ENCODE measurements at places on chromosomes 16 and 17.
A peak's percentile ranks its signal among the peaks of the same experiment; 100 is the strongest.

GRCh38 chr17:38867179-38867967 lies 2.5 kb upstream of the LASP1 start:
- DNase-seq = peak; percentile 71

- no peak for DNase-seq
Measured at GRCh38 chr17:44438636-44439035, 49.2 kb upstream of the ITGA2B start.

DNA sequence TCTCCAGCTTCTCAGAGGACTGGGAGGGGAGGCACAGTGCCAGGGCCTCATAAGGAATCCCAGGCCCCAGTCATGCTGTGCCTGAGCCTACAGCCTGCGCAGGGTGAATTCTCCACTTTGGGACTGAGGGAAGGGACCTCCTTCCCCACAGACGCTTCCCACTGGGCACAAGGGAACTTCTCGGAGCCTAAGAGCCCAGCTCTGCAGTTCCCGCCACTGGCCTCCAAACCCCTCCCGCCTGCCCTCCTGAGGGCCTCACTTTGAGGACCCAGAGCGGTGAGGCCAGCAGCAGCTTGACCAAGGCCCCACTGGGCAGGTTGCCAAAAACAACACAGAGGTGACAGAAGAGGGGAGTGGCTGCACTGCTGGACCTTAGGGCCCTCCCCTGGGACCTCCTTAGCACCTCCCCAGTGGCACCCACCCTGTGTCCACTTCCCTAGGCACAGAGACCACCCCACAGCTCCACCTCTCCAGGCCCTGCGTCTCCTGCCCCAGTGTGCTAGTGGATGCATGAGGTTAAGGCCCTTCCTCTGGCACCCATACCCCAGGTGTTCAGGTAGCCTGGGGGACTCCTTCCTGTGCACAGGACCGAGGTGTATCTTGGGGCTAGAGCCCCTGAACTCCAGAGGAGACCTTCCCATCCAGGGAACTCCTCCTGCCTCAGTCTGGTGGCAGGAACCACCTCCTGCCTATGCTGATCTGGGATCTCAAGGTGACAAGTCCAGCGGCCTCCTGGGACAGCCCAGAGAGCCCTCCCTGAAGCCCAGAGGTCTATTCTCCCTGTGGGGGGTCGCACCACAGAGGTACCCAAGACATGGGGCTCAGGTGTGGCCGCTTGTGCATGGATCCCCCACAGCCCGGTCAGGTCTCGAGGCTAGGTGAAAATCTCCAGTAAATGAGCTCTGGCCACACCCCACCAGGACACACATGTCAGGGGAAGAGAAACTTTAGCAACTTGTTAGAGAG lies 3.4 kb downstream of the CASKIN2 start:
- DNase-seq = no peak

GRCh38 chr17:57605675-57606105 lies 139.4 kb downstream of the CCDC182 start:
- peak; percentile 86 for DNase-seq

- no peak for DNase-seq
Measured at GRCh38 chr16:11634312-11634711, 33.9 kb upstream of the SNN start.

GRCh38 chr16:67415872-67416793 lies at the start of gene ZDHHC1:
ZDHHC1 (minus strand) TSS chr16:67416477; CDS start chr16:67407775, 8,702 bp downstream.
- DNase-seq = peak; percentile 51

- DNase-seq = peak; percentile 1
Measured at GRCh38 chr17:6843241-6843880, 11.8 kb upstream of the TEKT1 start.

DNA sequence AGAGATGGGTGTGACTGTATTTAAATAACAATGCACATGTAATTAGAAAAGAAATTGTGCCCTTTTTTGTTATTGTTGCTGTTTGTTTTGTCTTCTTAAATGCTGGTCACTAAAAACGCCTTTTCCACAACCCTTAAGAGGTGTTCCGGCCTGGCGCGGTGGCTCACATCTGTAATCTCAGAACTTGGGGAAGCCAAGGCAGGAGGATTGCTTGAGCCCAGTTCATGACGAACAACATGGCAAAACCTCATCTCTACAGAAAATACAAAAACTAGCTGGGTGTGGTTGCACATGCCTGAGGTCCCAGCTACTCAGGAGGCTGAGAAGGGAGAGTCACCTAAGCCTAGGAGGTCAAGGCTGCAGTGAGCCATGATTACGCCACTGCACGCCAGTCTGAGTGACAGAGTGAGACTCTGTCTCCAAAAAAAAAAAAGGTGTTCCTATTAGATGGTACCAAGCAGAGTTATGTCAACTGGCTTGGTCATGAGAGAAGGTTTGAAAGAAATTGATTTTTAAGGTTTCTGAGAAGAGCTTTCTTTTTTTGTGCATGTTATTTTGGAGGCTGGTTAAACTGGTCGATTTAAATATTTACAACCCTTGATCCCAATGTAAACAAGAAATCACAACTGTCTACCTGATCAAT lies 23.5 kb upstream of the RFFL start:
- DNase-seq = no peak

GRCh38 chr16:73355981-73356380 lies 308.1 kb upstream of the ZFHX3 start:
- no peak for DNase-seq

- DNase-seq = peak; percentile 0
Measured at GRCh38 chr16:31868691-31869167, 4.9 kb upstream of the ZNF267 start.

Measured in NCI-H526 (cell line).